Neural crest cell (in vitro differentiated cells): ENCODE measurements at places on chromosomes 7 and 10. TPM values are rescaled to one million over a fixed set of nuclear protein-coding genes. Genes with fewer than 3 reads are reported as not detected.

DNA sequence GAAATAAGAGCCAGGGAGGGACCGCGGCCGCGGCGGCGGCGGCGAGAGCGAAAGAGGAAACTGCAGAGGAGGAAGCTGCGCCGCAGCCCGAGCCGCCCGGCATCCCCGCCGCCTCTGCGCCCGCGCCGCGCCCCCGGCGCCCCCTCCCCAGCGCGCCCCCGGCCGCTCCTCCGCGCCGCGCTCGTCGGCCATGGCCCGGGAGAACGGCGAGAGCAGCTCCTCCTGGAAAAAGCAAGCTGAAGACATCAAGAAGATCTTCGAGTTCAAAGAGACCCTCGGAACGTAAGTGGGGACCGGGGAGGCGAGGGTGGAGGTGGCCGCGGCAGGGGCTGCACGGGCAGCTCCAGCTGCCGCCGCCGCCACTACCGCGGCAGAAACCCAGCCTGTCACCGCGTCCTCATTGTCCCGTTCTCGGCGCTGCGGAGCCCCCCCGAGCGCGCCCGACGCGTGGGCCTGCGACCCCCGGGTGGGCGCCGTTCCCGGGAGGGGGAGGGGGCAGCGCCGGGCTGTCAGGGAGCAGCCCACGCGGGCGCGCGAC is 351 bp downstream of the CAMK1D start:
- H3K36me3 ChIP-seq, result no peaks in the 10 kb centered on the region
- peak overlapping the region; percentile 97 for H3K4me3 ChIP-seq
- no peak for DNase-seq
- peaks cover 17% of the 10 kb centered on the region for H3K4me1 ChIP-seq
- no peak overlapping the region for H3K27ac ChIP-seq
- H3K27me3 ChIP-seq, result peaks cover 47% of the 10 kb centered on the region

GRCh38 chr10:4704034-4704545 is 121.9 kb upstream of the AKR1E2 start:
- DNase-seq, result no peak
- H3K4me1 ChIP-seq, result peaks cover 4% of the 10 kb centered on the region
- no peaks in the 10 kb centered on the region for H3K27me3 ChIP-seq
- H3K36me3 ChIP-seq, result no peaks in the 10 kb centered on the region
- H3K27ac ChIP-seq, result no peak overlapping the region
- no peak overlapping the region for H3K4me3 ChIP-seq

DNA sequence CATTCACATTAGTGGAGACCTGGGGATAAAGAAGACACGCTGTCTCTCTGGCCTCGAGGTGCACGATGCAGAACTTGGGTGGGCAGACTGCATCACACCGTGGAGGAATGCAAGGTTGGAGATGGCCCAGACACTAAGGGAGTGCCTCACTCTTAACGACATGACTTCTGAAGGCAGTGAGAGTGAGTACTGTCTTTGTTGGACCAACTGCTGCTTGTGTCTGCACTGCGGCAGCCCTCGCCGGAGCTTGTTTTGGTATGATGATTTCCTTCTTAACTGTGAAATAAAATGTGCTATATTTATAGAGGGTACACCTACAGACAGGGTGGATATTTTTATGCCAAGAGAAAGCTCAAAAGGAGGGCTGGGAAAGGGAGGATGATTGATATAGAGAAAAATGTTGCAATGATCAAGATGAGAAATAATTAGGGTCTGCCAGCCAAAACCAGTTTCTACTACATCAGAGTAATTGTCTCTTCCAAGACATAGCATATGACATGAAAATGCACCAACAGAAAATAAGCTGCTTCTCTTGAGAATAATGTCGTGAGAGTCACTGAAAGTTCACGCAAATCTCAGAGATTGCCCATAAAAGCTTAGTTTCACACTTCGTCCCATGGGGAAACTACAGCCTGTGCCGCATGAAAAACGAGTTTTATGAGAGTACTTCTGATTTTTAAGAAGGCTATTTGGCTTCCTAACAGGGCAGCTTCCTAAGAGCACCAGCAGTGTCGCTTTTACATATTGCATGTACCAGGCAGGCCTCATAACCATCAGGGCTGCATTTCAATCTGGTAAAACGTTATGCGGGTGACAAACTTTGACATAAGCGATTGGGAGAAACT is 127.1 kb downstream of the TAX1BP1 start:
- no peaks in the 10 kb centered on the region for H3K27me3 ChIP-seq
- H3K4me1 ChIP-seq, result peaks cover 4% of the 10 kb centered on the region
- H3K36me3 ChIP-seq, result no peaks in the 10 kb centered on the region
- H3K4me3 ChIP-seq, result no peak overlapping the region

The ASB10 gene
- not detected in 2 replicates for total RNA-seq

The GIMAP2 gene
- total RNA-seq, result not detected in 2 replicates
